ENCODE measurements at places on chromosomes 3 and 15.
A peak's percentile ranks its signal among the peaks of the same experiment; 100 is the strongest.

DNA sequence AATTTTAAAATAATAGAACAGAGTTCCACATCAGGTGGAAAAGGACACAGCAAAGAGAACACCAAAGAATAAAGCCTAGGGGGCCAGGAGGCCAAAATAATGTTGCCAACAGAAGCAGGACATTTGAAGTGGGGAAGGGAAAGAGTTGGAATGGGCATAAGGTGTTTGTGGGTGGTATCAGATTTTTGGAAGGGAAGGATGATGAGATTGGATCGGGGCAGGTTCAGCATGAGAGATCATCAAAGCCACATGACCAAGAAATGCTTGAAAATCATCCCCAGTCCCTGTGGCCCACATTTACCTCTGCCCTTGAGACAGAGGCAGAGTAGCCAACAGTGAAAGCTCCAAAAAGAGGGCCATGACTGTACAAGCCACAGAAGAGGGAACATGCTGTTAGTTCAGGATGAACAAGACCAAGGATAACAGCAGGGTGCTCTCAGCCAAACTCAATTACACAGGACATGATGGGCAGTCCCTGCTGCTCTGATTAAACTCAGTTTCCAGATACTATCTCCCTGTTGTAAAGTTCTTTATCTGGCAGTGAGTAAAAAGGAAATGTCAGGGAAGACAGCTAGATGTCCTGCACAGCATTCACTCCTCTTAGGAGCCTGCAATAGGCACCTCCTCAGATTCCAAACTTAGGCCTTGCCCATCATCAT is 32.5 kb downstream of the RAB27A start:
- DNase-seq = no peak

- DNase-seq = no peak
Observed at GRCh38 chr15:49282366-49282765, 112.3 kb downstream of the GALK2 start.

DNA sequence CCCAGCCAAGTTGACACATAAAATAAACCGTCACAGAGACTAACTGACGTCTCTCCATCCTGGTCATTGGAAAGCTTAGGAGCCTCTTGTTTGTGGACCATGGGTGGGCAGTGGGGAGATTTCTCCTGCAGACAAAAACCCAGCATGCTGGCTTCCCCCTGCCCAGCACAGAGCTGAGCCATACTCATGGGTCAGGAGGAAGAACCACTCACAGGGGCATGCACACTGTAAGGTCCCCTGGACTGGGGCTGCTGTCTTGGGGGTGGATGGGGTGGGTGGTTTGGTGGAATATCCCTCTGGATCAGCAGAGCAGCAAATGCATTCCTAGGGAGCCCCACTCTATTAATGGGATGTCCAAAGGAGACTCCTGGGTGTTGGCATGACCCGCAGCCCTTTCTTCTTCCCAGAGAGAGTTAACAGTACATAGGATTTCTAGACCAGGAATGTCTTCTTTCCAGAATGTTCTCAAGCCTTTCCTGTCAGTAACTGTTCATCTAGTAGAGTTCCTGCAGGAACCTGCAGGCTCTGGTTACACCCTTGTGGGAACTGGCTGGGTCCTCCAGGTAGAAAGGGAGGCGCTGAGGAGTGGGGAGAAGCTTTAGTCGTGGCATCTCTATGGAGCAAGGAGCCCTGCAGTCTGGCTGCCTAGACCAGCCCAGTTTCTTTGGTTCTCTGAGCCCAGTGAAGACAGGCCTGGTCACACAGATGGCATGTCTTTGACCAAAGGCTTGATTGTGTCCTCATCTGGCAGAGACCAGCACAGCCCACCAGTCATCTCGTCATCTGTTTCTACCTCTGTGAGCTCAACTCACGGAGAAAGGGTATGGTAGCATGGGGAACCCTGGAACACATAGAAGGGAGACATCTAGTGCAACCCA is 73.4 kb upstream of the PRR23C start:
- DNase-seq = no peak

DNA sequence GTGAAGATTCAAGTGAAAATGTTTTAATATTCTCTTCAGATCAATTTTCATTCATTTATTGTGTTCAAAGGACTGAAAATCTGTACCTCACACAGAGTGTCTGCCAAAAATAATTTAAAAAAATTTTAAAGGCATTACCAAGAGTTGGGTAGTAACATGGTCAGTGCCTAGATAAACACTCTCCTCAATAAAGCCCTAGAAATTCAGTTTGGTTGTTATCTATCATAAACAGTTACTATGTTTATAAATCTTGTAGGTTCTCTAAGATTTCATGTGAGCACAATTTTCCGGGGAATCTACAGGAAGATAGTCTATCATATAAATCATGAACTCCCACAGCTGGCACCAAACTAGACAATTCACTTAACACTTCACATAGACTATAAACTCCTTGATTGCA is 128.6 kb downstream of the GSK3B start:
- DNase-seq = no peak

GRCh38 chr3:2915826-2916225 is 194.3 kb downstream of the IL5RA start:
- DNase-seq = no peak

- DNase-seq = no peak
Observed at GRCh38 chr15:92466834-92467233, 73.2 kb downstream of the ST8SIA2 start.

DNA sequence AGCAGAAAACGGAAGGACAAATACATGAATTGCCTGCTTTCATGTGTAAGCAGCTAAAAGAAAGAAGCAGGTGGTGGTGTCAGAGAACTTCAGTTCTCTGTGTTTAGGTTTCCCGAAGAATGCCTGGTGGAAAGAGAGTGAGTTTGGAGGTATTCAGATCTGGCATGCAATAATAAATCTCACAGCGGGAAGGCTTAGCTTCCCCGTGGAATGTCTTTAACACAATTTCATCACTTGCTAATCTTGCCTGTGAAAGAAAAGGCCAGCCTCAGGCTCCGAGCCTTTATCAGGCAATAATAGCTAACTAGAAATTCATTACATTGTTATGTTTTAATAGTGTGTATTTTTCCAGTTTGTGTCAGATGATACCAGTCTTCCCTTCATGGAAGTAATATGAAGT is 220.3 kb downstream of the PDZRN3 start:
- DNase-seq = no peak

- peak; percentile 47 for DNase-seq
Observed at GRCh38 chr3:33883951-33884561, 85.6 kb downstream of the PDCD6IP start.

GRCh38 chr3:147427746-147428145 is 18.6 kb downstream of the ZIC1 start:
- no peak for DNase-seq

DNA sequence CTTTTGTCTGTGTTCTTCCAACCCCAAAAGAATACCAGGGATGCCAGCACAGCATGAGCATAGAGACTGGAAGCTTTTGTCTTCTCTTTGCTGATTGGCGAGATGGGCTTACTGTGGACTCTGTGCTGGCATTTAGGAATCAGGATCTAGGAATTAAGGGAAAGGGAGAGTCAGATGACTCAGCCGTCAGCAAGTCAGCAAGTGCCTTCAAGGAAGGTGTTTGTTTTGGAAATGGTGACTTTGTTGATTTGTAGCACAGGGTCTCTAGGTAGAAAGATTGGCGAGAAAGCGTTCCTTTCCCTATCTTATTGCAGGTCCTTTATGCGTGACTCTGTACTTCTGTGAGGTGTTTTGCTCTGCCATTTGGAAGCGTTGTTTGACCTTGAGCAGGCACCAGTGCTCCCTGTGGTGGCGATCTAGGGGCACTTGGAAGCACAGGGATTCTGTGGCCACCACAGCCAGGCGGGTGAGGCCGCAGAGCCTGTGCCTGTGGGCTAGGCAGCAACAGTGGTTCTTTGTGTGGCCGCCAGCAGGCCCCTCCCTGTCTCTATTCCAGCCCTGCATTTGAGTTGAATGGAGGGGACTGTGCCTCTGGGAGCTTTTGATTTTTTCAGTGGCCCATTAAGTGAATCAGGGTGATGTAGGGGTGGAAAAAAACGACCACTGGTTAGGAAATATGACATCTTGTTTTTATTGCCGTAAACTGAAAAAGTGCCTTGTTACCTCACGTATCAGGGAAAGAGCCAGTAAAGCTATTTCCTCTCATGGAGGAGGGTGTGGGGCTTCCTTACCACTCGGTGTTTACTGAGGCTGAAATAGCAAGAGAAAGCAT is 19.0 kb downstream of the FAN1 start:
- DNase-seq = no peak

- DNase-seq = no peak
Observed at GRCh38 chr3:3708769-3709115, 90.5 kb upstream of the LRRN1 start.

DNA sequence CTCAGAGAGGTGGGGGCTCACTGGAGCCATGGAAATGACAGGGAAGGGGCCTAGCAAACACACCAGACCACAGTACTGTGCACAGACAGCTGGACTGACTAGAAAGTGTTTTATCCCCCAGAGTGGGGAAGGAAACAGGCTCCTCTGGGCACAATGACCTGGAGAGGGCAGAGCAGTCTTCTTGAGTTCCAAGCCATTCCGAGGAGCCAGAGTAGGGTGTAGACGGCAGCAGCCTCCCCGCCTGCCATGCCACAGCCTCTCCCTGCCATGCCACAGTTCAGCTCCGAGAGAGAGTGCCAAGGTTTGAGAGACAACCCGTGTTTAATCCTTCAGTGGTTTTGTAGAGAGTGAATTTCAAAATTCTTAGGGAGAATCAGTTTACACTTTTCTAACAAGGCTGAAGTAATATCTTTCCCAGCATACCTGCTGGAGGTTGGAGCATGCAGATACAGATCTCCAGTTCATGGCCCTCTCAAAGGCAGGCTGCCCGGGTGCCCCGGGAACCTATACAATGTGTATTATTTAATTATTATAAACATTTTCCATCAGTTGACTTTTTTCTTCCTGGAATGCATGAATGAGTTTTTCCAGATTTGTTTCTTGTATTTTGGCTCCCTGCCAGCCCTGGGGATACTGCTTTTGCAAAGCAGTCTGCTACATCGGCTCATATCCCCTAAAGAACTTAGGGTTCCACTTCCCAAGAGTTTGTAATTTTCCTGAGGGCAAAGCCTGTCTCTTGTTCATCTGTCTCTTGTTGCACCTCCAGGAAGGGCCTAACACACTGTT is 3.2 kb downstream of the PODXL2 start:
- DNase-seq = no peak

DNA sequence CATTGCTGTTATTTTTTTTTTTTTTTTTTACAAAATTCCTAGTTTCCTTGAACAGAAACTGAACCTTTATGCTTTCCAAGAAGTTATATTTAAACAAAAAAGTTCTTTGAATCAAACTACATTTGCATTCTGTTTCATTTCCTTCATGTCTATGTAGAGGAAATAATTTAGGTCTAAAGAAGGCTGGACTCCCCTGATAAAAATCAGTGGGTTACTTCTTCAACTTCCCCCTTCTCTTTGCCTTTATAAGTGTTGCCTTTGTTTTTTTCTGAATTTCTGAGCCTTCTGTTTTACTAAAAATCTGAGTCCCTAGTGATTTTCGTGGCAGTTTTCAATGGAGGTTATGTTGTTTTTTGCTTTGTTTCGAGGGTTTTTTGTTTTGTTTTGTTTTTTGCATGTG is 152.8 kb downstream of the CHDH start:
- DNase-seq = no peak

DNA sequence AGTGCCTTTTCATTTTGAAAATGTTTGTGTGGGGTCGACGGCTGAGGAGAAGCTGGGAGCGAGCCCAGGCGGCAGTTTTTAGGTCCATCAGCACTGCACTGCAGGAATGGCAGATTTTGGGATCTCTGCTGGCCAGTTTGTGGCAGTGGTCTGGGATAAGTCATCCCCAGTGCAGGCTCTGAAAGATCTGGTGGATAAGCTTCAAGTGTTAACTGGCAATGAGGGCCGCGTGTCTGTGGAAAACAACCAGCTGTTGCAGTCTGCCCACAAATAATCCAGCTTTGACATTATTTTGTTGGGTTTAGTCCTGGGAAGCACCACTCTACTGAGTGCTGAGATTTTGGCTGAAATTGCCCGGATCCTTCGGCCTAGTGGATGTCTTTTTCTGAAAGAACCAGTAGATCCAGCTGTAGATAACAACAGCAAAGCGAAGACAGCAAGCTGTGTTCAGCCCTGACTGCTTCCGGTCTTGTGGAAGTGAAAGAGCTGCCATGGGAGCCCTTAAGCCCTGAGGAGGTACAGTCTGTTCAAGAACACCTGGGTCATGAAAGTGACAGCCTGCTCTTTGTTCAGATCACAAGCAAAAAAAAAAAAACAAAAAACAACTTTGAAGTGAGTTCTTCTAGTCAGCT is 13.1 kb upstream of the ANP32A start:
- DNase-seq = no peak

- DNase-seq = no peak
Observed at GRCh38 chr3:32009101-32009500, 27.6 kb downstream of the ZNF860 start.

- peak; percentile 19 for DNase-seq
Observed at GRCh38 chr3:54830658-54831057, 97.2 kb downstream of the LRTM1 start.

- DNase-seq = no peak
Observed at GRCh38 chr15:89652131-89652530, 3.1 kb downstream of the KIF7 start.

DNA sequence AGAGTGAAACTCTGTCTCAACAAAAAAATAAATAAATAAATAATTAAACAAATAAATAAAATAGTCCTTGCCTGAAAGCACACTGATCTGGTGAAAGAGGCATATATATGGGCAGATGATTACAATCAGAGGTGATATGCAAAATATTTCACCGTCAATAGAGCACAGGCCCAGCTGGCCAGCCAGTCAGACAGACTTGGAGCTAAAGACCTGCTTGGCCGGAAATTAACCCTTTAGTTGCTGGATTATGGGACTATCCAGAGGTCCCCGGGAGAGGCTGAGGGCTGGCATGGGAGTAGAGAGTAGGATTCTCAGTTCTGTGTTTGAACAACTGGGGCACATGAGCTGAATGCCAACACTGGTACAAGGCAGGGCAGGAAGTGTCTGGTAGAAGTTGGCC is 59.1 kb upstream of the CTNNB1 start:
- no peak for DNase-seq

GRCh38 chr3:126671521-126671920 is 16.6 kb upstream of the TXNRD3 start:
- no peak for DNase-seq

- no peak for DNase-seq
Observed at GRCh38 chr15:70093070-70093469, 4.6 kb downstream of the TLE3 start.

GRCh38 chr3:14386254-14386653 is 16.2 kb upstream of the SLC6A6 start:
- DNase-seq = no peak

DNA sequence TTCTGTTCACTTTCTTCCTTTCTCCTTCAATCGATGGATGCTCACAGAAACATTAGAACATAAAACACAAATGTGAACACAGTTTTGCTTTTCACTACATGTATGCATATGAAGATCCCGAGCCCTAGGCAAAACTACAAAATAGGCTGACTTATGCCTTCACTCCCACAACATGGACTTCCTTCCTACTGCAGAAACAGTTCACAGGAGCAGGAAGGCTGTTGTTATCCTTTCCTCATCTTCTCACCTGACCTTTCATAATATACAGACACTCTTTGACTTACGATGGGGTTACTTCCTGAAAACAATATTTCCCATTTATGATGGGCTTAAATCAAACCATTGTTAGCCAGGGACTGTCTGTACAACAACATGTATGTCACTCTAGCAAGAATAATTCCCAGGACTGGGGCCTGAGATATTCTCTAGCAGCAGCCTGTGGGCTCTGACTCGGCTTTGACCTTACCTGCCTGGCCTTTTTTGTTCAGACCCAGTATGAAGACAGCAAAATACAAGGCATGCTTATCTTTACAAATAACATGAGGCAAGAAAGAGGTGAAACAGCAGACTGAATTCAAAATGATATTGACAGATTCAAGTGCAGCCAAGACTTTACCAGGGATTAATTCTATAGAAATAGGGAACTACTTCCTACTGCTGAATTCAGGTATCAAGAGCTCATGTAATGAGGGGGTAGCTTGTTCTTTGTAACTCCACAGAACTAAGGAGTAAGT is 51.8 kb upstream of the PLXND1 start:
- no peak for DNase-seq
